ENCODE measurements at places on chromosomes 12 and 14.
A peak's percentile ranks its signal among the peaks of the same experiment; 100 is the strongest.

- no peak for DNase-seq
Observed at GRCh38 chr12:75856235-75856634, 175.3 kb downstream of the PHLDA1 start.

DNA sequence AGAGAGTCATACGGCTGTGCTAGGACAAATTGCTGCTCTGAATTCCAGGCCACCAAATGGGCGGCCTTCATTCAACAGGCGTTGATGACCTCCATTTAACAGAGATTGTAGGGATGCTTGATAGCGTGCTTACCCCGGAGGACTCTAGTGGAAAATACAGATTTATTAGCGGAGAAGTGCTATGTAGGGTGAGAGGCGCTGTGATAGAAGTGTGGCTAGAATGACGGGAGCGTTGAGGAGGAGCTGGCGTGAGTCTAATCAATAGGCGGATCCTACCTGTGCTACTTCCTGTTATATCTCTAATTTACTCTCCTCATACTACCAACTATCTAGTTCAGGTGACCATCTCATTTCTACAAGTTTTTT is 668 bp downstream of the MRPS35 start:
- DNase-seq, result no peak

DNA sequence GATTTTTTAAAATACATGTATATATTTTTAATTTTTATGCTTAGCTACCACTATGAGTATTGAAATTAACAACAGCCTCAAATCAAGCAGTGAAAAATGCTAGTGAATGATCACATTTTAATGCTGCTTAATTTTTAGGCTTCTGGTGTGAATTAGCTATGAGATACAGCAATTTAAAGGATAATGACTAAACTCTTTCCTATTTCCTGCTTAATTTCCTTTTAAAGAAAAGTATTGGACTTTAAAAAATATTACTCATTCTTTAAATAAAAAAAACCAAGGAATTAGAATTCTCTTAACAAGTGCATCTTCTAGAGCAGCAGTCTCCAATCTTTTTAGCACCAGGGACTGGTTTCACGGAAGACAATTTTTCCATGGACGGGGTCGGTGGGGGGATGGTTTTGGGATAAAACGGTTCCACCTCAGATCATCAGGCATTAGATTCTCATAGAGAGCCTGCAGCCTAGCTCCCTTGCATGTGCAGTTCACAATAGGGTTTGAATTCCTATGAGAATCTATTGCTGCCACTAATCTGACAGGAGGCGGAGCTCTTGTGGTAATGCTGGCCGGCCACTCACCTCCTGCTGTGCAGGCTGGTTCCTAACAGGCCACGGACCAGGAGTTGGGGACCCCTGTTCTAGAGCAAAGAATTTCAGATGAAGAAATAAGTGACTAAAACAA is 18.6 kb upstream of the NTN4 start:
- no peak for DNase-seq

DNA sequence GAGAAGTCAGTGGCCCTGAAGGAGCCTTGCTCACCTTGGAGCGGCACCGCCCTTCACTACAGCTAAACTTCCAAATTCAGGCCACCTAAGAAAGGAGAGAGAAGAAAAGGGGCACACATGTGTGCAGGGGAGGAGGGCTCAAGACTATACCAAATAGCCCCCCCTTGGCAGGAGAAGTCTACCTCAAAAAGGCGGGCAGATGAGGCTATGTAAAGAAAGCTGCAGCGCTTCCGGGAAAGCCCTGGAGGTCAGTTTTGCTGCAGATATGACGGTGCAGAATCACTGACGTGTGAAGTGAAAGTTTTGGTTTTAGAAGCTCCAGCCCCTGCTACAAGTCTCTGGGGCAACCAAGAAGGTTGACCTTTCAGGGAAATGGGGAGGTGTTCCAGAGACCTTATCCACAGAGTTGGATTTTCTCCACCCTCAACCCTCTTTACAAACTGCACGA is 48.2 kb upstream of the PNMA1 start:
- DNase-seq, result no peak

- DNase-seq, result no peak
Observed at GRCh38 chr12:19530637-19531023, 91.3 kb downstream of the AEBP2 start.

DNA sequence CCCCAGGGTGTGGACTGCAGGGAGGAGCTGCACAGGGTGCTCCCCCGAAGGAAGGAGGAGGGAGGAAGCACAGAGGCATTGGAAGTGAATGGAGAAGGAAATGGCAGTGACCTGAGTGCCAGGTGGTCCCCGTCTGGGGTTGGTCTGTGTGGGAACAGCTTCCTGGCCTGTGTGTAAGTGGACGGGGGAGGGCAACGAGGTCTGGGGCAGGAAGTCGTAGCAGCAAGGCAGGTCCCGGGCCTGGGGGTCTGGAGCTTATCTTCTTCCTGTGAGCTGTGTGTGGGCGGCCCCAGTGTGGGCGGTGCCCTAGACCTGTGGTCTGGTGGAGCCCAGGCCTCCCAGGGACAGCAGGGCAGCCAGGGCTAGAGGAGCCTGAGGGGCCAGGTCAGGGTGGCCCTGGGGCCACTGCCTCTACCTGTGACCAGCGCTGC is 382.1 kb downstream of the TMEM121 start:
- DNase-seq, result no peak

- no peak for DNase-seq
Observed at GRCh38 chr14:61174987-61175386, 106.2 kb downstream of the TMEM30B start.

- no peak for DNase-seq
Observed at GRCh38 chr12:49792181-49792970, 35.8 kb downstream of the NCKAP5L start.

GRCh38 chr12:40837891-40838429 is 145.7 kb downstream of the CNTN1 start:
- DNase-seq, result no peak

DNA sequence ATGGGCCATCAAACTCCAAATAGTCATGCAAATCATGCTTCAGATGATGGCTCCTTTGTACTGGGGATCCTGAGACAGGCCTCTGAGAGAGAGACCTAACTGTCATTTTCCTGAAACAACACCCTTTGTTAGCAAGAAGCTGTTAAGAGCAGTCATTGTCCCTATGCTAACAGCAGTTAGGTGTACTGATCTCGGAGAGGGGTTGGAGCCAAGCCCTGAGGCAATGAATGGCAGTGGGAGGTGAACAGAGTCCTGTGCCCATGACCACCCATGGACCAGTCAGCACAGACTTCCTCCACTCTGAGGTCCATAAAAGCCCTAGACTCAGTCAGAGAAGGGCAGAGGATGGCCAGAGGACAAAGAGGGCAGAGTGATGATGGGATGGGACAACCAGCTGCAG is 747.6 kb upstream of the LRFN5 start:
- no peak for DNase-seq

GRCh38 chr12:92270521-92270920 is 124.9 kb upstream of the BTG1 start:
- no peak for DNase-seq

DNA sequence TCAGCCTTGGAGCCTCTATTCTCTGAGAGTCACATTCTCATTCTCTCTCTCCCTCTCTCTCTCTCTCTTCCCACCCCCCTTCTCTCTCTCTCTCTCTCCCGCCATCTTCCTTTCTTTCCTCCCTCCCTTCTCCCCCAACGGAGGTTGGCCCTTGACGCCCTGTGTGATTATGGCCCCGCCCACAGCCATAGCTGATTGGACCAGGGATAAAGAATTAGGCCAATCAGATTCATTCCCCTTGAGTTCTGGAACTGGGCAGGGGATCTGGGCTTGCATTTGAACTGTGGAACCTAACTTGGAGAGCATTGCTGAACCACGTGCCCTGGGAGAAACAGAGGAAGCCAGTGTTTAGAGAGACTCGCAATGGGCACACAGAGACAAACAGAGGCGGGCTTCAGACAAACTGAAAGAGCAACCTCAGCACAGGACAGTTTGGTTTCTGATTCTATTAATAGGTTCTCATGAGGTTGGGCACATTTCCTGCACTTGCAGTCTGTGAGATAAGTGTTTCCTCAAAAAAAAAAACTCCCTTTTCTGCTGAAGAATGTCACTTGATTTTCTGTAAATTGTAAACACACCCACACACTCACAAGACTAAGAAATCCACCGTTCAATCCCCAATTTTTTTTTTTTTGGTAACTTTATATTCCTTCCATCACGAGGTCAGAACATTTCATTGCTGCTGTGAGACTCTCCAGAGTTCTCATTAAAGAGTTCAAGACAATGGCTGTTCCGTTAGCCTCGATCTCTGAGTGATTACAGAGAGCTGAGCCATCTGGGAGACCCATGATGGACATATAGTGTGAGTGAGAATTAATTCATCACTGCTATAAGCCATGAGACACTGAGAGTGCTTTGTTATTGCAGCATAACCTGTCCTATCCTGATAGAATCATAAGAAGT is 3.5 kb upstream of the P2RX7 start:
- DNase-seq, result no peak

DNA sequence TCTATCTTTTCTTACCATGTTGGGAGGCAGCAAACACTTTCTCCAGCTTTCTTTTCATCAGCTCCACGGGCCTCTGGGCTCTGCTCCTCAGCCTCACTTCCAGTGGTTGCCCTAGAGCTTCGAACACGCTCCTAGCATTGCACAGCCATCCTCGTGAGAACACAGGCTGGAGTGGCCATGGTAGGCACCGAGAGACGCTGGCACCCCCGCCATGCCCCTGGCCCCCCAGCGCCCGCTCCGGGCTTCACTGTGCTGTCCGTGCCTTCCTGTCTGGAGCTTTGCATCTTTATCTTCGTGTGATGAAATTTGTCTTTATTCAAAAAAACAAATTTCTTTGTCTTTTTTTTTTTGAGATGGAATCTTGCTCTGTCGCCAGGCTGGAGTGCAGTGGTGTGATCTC is 352.2 kb downstream of the TMEM121 start:
- DNase-seq, result no peak

DNA sequence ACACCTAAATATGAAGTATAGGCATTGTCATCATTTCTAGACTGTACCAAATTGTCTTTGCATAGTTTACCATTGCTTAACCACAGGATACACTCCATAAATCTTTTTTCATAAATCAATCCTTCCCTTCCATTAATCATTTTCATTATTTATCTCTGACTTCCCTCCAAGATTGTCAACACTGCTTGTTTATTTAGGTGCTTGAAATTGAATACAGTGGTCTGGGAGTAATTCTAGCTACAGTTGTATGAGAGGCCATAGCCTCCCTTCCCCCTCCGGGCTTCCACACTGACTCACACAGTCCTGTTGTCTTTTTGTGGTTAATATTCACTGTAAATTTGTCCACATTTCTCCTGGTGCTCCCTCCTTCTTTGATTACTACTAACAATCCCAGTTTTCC is 114.2 kb upstream of the ARID2 start:
- DNase-seq, result no peak

DNA sequence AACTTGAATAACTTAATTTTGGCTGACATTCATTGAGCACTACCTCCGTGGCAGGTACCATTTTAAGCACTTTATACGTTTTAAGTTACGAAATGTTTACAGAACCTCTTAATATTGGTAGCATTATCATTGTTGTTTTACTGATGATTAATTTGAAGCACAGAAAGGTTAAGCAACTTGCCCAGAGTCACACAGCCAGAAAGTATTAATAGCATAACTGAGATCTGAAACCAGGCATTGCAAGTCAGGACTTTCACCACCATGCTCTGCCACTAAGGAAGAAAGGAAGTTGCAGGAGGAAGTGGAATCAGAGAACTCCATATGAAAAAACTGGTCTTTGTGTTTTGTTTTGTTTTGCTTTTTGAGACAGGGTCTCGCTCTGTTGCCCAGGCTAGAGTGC is 28.2 kb upstream of the BCAT1 start:
- DNase-seq, result no peak

DNA sequence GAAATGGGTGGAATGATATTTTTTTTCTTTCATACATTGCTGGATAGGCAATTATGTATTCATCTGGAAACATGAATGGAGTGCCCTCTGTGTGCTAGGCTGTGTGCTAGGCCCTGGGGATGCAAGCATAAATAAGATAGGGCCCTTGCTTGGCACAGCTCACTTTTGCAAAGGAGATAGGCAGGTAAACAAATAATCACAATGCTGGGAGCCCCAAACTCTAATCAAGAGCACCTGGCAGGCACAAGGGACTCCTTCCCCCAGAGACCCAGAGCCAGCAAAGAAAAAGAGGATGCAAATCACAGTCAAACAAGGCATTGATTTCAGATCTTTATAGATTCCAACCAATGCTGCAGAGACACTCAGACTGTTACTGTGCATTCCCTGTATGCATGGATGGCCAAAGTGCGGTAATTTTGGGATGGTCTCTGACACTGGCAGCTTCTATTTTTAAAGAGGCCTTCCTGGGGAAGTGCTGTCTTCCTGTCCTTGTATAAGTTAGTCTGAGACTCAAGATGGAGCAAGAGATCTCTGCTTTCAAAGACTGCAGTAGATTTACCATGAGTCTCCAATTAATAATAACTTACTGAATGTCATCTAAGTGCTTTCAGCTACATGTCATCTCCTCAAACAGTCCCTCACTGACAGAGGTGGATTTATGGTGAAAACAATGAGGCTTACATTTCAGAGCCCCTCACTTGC is 45.1 kb upstream of the CPM start:
- no peak for DNase-seq

GRCh38 chr14:94016446-94016976 is 9.6 kb upstream of the OTUB2 start:
- DNase-seq, result no peak

DNA sequence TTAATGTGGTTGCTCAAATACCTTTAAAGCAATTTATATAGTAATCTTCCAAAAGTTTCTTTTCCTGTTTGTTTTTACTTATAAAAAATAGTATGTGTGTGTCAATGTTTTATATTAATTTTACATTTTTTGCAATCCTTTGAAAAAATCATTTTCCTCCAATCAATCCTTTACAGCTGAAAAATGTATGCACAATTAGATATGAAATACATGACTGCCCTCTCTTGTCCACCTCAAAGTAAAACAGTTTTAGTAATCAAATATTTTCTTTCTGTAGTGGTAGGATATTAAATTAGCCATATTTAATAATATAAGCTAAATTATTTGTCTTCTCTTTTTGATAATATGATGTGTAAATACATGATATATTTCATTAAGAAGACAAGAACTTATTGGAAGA is 269.9 kb downstream of the ADAMTS20 start:
- peak; percentile 23 for DNase-seq

- no peak for DNase-seq
Observed at GRCh38 chr12:47207340-47207717, 127.6 kb upstream of the AMIGO2 start.

- no peak for DNase-seq
Observed at GRCh38 chr12:124168016-124168786, 126.7 kb upstream of the RFLNA start.

DNA sequence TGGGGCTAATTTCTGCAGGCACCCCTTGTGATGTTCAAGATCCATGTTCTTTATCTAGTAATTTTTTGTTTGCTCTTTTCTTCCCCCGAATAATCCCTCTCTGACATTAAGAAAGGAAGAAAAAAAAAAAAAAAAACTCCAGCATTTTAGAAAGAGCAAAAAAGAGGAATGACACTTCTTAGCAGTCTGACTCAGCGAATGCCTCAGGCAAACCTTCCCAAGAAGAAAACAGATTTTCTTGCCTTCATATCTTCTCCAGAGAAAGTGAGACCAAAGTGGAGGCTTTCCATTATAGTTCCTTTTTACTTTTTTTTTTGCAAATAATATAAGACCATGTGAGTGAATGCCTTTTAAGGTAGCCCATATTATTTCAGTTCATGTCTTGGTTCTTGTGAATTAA is 479.0 kb upstream of the SYT1 start:
- no peak for DNase-seq

Data from NCI-H524 treated with DMSO at 0.1 percent for 48 hours (cell line).